ENCODE measurements at places on chromosomes 6 and 20.

GRCh38 chr6:135531954-135532490 lies 34.5 kb upstream of the AHI1 start:
- DNase-seq: no peak

DNA sequence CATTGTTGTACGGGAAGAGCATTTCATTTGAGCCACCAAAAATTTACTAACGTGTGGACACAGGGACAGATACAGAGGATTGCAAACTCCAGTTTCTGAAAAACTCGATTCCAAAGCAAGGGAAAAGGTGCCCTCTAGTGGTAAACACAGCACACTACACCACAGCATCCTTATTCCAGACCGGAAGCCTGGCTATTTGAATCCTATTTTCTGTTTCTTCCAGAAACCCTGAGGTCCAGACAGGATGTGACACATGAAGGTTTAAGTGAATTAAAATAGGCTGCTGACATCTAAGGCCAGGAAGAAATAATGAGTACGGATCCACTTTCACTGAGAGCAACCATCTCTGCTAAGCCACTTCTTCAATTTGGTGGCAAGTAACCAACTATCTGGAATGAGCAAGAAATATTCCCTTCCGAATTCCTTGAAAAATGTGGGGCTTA lies 31.8 kb upstream of the GMPR start:
- peak; percentile 72 for DNase-seq

DNA sequence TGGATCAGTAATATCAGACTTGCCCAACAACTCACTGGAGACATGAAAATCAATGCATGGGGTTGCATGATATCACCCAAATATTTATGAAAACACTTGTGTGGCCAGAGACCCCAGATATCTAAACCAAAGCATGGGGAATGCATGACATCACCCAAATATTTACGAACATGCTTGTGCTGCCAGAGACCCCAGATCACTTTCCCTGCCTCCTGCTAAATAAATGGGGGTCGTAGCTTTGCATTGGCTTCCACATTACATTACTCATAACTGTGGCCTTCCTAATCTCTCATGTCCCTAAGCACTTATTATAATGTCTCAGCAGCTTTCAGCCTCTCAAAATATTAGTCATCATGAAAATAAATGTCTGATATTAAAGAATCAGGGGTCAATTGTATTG lies 838.0 kb upstream of the DEFB115 start:
- no peak for DNase-seq

DNA sequence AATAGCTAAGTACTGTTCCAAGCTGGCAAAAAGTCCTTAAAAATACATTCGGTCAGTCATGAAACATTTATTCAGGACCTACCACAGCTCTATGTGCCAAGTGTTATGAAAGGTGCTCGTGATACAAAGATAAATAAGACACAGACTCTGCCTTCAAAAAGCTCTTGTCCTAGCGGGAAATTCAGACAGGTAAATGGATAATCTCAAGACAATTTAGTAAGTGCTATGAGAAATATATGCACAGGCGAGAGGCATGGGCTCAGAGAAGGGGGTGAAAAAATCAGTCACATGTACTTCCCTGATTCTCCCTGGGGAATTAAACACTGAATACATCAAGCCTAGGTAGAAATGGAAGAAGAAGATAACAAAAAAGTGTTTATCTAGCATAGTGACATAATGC lies 49.8 kb upstream of the HEY2 start:
- DNase-seq: no peak

DNA sequence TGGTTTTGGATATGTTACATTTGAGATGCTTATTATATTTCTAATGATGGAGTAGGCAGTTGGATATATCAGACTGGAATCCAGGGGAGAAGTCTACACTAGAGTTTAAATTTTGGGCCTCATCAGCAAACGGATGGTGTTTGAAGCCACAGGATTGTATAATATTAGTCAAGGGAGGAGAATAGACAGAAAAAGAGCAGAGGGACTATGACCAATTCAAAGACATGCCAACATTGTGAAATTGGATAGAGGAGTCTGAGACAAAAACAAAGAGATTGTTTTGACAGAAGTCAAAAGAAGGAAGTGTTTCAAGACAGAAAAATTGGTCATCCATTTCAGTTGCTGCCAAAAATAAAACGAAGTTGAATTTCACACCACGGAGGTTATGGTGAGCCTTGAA lies 66.5 kb downstream of the NOX3 start:
- DNase-seq: no peak

- no peak for DNase-seq
Observed at GRCh38 chr20:33079259-33079658, at the start of gene BPIFB4. Gene BPIFB4, plus strand, starts transcription at chr20:33079643. Its CDS starts 1,884 bp downstream, at chr20:33081527.

GRCh38 chr6:34494973-34495372 lies 29.1 kb downstream of the PACSIN1 start:
- no peak for DNase-seq

GRCh38 chr6:56757588-56757984 lies 114.9 kb upstream of the DST start:
- peak; percentile 42 for DNase-seq

DNA sequence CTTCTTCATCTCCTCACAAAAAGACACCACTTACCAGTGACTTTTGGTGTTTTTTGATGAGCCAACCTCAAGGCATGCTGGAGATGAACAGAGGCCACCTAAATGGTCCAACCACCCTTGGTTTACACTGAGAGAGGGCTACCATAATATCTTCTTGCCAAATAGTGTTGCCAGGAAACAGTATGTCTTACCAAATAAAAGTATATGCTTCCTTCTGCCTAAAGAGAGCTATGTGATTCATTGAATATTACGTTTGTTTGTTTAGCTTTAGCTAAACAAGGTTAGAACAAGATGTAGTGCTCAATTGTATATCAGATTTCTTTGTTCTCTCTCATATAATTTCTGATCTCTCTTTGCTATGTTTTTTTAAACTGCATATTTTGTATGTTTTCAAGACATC lies 40.6 kb upstream of the BMP6 start:
- no peak for DNase-seq

DNA sequence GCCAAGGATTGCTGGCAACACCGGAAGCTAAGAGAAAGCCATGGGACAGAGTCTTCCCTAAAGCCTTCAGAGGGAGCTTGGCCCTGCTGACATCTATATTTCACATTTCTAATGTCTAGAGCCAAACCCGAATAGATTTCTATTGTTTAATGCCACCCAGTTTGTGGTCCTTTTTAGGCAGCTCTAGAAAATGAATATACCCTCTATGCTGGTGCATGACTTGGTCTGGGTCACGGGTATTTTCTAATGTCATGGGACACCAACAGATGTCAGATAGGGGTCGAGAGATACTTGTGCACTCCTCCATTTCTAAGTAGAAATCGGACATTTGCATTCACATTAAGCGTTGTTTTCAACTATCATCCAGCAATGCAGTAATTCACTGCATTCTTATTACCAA lies 37.0 kb upstream of the SOX4 start:
- DNase-seq: no peak

DNA sequence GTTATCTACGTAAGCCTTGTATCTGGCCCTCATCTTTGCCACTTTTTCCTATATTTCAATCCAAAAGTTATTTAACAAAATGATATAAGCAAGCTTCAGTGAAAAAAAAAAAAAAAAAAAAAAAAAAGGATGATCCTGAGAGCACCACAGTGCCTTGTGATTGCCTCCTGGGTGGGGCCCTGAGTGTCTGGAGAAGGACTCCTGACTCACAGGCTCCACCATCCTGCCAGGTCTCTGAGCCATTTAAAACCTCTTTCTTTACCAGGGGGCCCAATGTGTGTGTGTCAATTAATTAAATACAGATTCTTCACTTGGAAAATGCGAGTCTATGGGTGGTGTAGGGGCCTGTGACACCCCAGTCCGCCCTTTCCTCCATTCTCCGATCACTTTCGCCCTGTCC lies 105.2 kb downstream of the SMOC2 start:
- no peak for DNase-seq

- DNase-seq: no peak
Observed at GRCh38 chr20:23092861-23093495, 6.9 kb upstream of the CD93 start.

- no peak for DNase-seq
Observed at GRCh38 chr6:128379577-128379976, 140.8 kb downstream of the PTPRK start.

GRCh38 chr20:17870086-17870740 lies 98.4 kb downstream of the SNX5 start:
- no peak for DNase-seq

GRCh38 chr6:109082188-109082577 lies 12.5 kb downstream of the SESN1 start:
- DNase-seq: no peak

DNA sequence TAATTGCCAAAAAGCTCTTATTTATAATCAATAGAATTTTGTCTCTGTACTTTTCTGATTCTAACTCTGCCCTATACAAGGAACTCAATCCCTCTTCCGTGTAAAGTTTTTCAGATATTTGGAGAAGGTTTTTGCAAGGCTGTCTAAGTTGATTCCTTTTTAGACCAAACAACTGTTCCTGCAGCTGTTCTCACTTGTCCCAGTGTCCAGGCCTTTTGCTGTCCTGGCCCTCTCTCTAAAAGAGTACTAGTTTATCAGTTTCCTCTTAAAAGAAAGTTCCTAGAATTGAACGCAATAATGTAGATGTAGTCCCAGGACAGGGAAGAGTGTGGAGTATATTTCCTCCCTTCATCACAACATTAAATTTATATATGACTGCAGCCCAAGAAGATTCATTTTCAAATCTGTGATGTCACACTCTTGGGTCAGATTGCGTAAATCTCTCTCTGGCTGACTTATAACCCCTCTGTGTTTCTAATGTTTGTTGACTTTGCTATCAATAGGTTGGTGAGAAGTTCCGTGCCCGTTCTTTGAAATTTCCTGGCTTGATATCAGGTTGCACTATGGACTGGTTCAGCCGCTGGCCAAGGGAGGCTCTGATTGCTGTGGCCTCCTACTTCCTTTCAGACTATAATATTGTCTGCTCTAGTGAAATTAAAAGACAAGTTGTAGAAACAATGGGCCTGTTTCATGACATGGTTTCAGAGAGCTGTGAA lies 139.4 kb upstream of the GLP1R start:
- peak; percentile 3 for DNase-seq

DNA sequence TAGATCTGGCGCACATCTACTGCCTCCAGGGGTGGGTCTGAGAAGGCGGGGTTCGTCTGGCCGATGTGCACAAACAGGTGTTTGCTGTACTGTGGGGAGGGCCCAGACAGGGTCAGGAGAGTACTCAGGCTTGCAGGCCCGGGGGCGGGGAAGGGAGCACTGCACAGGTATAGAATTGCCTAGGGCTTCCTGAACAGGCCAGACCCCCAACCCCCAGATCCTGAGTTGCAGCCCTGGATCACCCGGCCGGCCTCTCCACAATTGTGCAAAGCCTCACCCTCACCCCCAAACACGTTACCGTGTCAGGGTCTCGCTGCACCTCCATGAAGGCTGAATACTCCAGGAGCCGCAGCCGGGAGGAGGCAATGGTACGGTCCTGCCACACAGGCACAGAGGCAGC lies 7.8 kb downstream of the RPL10A start:
- no peak for DNase-seq

DNA sequence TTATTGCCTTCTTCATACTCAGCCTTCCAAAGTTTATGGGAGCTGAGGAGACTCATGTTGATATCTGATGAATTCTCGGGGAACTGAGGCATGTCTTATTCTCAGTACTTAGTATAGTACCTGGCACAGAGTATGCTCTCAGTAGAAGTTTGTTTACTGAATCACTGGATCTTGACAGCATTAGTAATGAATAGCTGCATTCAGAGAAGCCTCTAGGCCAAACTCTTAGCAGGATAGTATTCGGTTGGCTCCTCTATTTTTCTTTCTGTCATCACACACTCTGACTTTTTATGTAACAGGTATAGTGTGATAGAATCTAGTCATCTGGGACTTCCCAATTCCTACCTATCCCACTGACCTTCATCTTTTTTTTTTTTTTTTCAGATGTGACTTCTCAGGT lies 566.4 kb upstream of the MAN1A1 start:
- DNase-seq: no peak

Data from Caco-2 (cell line).